Stimulated activated CD8-positive, alpha-beta memory T cell treated with anti-CD3 and anti-CD28 coated beads, Interleukin-15, amount 100 ng/mL, for 1 hour (primary cell): ENCODE measurements at places on chromosomes 2 and 18.
A peak's percentile ranks its signal among the peaks of the same experiment; 100 is the strongest.

DNA sequence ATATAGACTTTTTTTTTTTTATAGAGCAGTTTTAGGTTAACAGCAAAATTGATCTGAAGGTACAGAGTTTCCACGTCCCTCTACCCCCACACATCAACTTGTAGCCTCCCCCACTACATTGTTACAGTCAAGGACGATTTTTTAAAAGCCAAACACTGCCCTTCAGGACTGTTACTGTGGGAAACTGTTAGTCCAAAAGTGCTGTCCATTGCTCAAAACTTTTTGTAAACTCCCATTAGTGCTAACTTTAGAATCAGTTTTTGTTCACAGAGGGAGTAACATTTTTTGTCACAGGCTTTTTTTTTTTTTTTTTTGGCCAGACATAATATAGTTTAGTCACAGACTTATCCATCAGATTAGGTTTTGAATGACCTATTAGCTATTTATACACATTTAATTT, 24.1 kb downstream of the ELP2 start:
- no peak for DNase-seq

GRCh38 chr18:59041296-59041695, 98.4 kb upstream of the SEC11C start:
- DNase-seq: no peak

- peak; percentile 4 for DNase-seq
These were observed 47.8 kb upstream of the MAPRE3 start for GRCh38 chr2:26922405-26923188.

- DNase-seq: no peak
These were observed 46.5 kb downstream of the HNRNPLL start for GRCh38 chr2:38556006-38556801.

DNA sequence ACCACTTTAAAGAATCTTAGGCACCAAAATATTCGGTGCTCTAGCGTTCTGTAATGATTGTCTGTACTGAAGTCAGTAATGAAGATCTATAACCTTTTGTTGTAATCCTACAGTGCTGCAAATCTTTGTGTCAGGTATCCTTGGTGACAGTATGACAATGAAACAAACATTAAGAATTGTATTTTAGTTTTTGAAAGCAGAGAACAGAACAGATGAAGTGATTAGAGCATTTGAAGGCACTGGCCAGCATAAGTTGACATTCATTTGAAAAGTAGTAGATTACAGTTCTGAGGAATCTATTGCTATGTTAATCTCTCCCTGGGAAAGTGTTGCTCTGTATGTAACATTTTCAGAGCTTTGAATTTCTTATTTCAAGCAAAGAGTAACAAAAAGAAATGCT, 451.2 kb downstream of the NUP35 start:
- no peak for DNase-seq

- DNase-seq: no peak
These were observed 550.8 kb upstream of the TNP1 start for GRCh38 chr2:217410681-217410960.

GRCh38 chr2:71882949-71883472, 264.7 kb downstream of the CYP26B1 start:
- no peak for DNase-seq

- DNase-seq: no peak
These were observed 78.0 kb upstream of the PNPT1 start for GRCh38 chr2:55771612-55772011.

DNA sequence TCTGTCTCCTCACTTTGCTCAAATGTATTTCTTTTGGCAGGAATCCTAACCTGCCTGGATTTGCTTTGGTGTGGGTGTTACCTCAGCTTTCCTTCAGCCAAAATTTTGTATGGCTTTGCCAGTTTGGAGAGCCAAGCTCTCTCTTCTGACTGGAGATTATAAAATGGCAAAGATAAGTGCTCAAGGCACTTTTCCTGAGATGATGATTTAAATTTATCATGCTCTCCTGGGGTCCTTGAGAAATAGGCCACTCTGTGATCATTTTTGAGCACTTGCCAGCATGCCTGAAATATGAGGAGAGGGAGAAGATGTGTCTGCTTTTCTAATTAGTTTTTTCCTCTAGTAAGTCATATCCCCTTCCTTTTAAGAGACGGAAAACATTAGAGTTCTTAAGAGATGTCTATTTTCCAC, 683.0 kb downstream of the SLC4A3 start:
- no peak for DNase-seq

DNA sequence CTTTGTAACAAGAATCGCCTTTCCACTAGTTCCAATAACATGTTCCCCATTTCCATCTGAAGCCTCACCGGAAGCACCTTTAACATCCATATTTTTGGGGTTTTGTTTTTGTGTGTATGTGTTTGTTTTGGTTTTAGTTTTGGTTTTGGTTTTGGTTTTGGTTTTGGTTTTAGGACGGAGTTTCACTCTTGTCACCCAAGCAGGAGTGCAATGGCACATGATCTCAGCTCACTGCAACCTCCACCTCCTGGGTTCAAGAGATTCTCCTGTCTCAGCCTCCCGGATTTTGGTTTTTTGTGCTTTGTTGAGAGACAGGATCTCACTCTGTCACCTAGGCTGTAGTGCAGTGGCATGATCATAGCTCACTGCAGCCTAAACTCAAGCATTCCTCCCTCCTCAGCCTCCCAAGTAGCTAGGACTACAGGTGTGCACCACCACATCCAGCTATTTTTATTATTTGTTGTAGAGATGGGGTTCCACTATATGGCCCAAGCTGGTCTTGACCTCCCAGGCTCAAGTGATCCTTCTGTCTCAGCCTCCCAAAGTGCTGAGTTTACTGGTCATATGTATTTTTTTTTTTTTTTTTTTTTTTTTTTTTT, 36.3 kb downstream of the TGOLN2 start:
- no peak for DNase-seq

GRCh38 chr2:46270384-46270783, 26.8 kb upstream of the EPAS1 start:
- no peak for DNase-seq

GRCh38 chr2:42639340-42640077, 71.1 kb downstream of the MTA3 start:
- DNase-seq: no peak

DNA sequence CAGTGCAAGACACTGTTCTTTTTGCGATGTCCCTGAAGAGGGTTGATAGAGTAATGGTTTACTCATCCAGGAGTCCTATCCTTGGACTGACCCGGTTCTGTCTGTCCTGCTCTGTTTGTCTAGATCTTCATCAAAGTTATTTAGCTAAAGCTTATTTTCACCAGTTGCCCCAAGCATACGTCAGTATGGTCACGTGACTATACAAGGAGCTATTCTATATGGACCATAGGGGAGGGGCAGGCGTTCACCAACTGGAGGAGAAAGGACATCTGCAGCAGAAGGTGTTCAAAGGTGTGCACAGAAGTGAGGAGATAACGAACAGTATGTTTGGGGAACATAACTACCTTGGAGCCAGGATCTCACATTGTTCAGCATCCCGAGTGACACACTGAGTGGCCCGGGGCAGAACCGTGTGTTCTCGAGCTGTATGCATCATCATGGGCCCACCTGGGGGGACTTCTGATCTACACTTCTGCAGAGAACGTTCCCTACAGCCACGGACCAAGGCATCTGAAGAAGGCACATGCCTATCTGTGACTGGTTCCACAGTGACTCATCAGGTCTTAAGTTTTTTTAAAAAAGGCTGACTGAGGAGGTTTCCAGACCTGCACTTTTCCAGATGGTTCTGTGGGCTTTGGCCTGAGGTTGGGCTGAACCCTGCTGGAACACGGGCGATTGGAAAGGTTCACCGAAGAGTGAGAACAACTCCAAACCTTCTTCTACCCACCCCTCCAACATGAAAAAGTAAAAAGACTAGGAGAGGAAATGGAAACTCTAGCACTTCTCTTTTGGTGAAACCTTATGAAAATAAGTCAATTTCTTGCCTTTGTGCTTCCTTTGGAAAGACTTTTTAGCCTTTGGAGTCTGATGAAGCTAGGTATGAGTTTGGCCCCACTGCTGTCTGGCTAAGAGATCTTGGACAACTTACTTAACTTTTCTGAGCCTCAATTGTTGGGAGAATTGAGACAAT, 68.6 kb upstream of the YWHAQ start:
- DNase-seq: no peak

DNA sequence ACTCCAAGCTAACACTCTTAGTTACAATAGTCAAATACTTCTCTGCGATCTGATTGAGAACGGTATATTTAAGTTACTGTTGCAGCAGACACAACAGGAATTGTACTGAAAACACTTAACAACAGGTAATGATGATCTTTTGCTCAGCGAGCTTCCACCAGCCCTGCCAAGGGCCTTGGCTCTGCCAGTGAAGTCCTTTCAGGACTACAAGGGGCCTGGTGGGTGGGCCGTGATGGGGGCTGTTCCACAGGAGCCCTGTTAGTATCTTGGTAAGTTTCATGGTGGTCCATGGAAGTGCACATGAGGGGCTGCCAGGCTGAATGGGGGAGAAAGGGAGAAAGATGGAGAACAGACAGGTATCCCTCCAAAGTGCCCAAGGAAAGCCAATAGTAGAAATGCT, 178.6 kb upstream of the DOK6 start:
- no peak for DNase-seq

DNA sequence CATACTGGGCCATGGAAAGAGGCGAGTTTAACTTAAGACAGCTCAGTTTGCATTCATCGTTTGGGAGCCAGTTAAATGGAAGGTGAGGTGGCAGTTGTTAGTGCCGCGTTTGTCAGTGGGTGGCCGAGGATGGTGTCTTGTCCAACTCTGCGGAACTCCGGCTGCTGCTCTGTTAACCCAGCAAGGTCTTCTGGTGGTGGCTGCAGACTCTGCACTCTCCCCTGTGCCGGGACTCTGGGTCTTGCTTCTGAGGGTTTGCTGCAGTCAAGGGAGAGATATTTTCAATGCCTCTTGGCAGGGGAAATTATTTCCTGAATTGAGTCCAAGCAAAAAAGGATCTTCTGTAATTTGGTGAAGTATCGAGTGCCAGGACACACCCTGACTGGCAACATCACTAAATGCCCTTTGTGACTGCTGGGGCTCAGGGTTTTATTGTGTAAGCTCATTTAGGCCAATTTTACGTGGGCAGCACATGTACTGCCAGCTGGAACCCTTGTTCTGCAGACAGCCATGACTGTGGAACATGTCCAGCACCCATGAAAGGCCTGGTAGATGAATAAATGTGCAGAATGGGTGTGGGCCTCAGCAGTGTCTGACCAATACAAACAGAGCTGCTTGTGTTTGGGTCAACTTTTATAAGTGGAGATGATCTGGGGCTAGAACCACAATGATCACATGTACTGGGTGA, 58.1 kb downstream of the IL1R2 start:
- DNase-seq: no peak

- DNase-seq: no peak
These were observed 94.3 kb upstream of the ITGB6 start for GRCh38 chr2:160294339-160294803.

GRCh38 chr2:167944825-167945659, 302.4 kb downstream of the STK39 start:
- DNase-seq: no peak

- DNase-seq: no peak
These were observed 87.5 kb upstream of the SLC35G4 start for GRCh38 chr18:11521853-11522252.

GRCh38 chr2:204049635-204050034, 113.1 kb downstream of the ICOS start:
- DNase-seq: no peak

DNA sequence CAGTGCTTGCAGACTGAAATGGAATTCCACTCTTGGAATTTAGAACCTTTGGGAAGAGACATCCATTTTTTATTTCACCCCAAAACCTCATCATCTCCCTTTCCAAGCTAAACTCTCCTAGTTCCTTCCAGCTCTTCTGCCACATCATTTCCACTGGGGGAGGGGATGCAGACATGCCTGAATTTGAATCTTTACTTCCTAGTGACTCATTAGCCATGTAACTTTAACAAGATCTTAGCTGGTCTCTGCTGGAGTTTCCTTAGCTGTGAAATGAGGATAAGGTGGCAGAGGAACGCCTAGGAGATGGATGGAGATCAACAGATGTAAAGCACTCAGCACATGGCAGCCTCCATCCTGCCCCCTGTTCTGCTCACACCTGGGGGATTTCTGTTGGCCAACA, 266.8 kb downstream of the EN1 start:
- DNase-seq: no peak

GRCh38 chr2:8552293-8552801, 129.5 kb upstream of the ID2 start:
- DNase-seq: no peak

DNA sequence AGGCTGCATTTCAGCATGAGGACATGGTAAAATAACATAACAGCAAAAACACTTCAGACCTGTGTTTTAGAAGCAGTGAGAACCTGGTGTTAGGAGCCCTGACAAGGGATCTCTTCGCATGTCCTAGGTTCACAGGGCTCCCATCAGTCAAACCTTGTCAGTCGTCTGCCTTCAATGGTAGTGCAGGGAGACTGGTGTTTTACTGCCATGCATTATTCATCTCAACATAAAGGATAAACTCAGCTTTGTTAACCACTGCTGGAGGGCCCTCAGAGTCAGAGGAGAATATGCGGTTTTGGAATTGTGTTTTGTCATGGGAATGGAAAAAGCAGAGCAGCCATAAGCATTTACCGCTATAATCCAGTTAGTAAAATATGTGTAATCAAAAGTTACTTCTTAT, 275.9 kb upstream of the GCFC2 start:
- no peak for DNase-seq

GRCh38 chr18:72940986-72941385, 73.2 kb upstream of the NETO1 start:
- no peak for DNase-seq

GRCh38 chr2:172287605-172288315, 139.6 kb upstream of the ITGA6 start:
- no peak for DNase-seq

DNA sequence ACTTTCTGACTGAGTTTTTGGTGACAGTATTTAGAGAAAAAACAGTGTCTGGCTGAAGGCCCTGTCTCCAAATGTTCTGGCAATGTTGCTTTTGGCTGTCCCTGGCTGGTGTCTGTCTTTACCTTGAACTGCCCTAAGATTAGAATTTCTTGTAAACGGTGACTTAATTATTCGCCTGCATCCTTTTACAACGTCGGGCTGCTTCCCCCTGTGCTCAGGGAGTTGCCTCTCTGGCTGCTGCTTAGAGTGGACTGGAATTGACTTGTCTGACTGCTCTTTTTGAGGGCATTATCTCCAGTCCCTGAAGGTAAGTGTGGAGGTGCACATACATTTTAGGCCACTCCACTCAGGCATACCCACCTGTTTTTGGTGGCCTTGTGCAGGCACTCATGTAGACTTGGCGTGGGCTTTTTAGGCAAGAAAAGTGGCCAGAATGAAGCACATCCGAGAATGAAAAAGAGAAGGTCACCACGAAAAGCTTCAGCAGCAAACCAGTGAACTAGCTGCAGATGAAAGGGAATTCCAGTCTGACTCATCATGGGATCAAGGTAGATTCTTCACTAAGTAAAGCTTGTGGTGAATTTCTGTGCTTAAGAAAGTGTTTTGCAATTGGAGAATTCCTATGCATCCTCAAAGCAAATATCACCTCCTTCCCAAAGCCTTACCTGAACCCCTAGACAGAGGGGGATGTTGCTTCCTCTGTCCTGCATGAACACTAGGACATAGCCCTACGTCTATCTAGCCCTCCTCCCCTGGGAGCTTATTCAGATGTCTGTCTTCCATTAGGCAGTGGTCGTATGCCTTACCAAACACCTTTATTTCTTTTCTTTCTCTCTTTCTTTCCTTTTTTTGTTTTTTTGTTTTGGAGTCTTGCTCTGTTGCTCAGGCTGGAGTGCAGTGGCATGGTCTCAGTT, 230.3 kb upstream of the TRIB2 start:
- DNase-seq: no peak
